ENCODE measurements at places on chromosomes 12 and 14.

GRCh38 chr12:51821440-51822260 lies 26.9 kb downstream of the FIGNL2 start:
- no peak for DNase-seq

- no peak for DNase-seq
These were observed 344 bp downstream of the LPAR5 start for GRCh38 chr12:6635375-6635855.

DNA sequence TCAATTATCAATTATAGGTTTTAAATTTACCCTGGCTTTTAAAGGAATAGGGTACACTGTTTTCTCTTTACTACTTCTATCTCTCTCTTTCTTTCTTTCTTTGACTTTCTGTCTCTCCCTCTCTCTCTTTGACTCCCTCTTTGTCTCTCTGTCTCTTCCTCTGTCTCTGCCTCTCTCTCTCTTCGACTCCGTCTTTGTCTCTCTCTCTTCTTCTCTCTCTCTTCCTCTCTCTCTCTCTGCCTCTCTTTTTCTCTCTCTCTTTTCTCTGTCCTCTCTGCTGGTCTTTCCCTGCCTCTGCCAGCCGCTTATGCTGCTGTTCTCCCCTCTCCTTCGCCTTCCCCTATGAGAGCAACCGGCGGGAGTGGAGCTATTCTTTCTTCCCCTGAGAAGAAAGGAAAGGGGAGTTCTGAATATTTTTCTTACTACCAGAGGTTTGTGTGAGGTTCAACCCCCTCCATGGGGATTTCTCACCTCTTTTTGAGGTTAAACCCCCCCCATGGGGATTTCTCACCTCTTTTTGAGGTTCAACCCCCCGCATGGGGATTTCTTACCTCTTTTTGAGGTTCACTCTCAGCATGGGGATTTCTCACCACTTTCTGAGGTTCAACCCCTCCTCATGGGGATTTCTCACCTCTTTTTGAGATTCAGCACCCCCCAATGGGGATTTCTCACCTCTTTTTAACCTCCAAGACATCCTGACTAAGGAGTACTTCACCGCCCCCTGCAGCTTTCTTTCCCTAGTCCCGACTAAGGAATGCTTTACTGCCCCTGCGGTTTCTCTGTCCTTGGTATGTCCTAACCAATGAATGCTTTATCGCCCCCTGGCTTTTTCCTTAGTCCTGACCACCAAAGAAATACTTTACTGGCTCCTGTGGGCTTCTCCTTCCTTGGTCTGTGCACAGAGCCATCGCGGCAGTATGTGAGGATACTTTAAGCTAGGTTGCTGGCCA lies 27.4 kb upstream of the DDHD1 start:
- no peak for DNase-seq

- DNase-seq: no peak
These were observed 331.9 kb upstream of the SOX5 start for GRCh38 chr12:24281341-24281740.

DNA sequence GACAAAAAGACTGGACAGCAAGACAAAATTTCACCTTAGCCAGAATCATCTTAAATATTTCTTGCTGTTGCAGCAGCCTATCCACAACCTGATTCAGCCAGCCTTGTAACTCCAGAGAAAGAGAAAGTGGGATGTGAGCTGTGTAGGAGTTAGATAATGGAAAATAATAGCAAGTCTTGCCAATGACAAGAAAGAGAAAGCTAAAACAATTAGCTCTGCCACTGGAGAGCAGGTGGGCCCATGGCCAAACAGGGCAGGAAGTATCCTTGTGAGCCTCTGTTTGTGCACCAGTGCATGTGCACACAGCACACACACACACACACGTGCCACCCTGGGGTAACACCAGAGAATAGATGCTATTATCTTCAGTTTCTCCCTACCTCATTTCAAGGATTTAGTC lies 106.0 kb upstream of the CCDC196 start:
- DNase-seq: no peak

GRCh38 chr12:1348606-1349005 lies 245.8 kb downstream of the FBXL14 start:
- DNase-seq: no peak

DNA sequence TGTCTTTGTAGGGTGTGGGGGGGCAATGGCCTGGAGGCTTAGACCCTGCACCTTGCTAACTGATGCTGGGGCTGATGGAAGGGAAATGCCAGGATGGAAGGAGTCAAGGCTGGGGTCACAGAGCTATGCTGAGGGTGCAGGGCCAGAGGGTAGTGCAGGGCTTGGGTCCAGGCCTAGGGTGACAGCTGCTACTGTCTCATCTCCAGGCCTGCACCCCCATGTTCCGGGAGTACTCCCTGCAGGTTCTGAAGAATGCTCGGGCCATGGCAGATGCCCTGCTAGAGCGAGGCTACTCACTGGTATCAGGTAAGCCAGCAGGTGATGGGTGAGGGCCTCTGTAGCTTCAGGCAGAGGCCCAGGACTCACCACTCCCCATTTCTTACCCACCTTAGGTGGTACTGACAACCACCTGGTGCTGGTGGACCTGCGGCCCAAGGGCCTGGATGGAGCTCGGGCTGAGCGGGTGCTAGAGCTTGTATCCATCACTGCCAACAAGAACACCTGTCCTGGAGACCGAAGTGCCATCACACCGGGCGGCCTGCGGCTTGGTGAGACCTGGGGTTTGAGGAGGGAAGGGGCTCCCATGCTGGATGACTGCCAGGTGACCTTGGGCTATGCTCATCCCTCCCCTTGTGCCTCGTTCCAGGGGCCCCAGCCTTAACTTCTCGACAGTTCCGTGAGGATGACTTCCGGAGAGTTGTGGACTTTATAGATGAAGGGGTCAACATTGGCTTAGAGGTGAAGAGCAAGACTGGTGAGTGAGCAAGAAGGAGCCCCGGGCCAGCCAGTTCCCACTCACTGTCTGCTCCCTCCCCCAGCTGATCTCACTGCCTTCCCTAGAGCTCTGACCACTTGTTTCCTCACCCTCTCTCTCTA lies 4.1 kb downstream of the SHMT2 start:
- no peak for DNase-seq

GRCh38 chr12:110084314-110085015 lies 36.1 kb upstream of the C12orf76 start:
- no peak for DNase-seq

GRCh38 chr14:23441076-23441475 lies 5.6 kb upstream of the MYH7 start:
- no peak for DNase-seq

DNA sequence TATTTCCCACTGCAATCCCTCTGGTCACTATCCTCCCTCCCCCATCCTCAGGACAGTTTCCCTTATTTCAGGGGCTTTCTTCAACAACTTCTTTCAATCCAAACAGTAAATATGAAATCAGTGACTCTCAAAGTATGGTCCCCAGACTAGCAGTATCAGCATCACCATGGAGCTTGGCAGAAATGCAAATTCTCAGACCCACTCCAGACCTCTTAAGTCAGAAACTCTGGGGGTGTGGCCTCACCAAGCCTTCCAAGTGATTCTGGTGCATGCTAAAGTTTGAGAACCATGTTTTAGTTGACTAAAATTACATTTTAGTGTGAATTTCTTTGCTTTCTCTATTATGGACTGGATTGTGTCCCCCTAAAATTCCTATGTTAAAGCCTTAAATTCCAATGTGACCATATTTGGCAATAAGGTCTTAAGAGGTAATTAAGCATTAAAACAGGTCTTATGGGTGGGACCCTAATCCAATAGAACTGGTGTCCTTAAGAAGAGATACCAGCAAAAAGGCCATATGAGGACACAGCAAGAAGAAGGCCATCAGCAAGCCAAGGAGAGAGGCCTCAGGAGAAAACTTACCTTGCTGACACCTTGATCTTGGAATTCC lies 23.2 kb downstream of the ATP2B1 start:
- no peak for DNase-seq

DNA sequence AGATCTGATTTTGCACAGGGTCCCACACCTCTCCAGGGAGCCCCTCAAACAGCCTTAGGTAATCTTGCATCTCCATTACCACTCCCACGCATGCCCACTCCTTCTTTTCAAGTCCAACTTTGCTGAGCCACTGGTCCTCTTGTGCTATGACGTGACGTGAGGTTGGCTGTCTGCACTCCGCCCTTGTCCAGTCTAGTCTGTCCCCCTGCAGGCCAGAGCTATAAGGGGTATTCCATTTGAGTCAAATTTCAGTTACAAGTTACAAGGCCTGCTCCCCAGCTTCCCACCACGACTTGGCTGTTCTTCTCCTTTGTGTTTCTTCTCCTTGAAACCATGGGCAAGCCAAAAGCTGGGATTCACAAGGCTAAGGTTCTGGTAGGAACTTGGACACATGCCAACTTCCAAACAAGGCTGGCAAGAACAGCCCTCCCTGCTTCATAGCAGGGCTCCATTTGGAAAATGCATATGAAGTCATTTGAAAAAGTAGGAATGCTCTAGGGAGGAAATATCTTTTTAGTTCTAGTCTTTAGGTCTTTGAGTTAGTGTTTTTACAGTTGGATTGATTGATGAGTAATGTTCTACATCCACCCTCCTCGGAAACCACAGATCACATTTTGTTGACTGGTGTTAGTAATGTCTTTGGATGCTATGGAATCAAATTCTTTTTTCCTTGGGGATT lies 49.1 kb downstream of the KCNA1 start:
- DNase-seq: no peak

GRCh38 chr12:131202592-131203378 lies 249.1 kb downstream of the ADGRD1 start:
- no peak for DNase-seq

DNA sequence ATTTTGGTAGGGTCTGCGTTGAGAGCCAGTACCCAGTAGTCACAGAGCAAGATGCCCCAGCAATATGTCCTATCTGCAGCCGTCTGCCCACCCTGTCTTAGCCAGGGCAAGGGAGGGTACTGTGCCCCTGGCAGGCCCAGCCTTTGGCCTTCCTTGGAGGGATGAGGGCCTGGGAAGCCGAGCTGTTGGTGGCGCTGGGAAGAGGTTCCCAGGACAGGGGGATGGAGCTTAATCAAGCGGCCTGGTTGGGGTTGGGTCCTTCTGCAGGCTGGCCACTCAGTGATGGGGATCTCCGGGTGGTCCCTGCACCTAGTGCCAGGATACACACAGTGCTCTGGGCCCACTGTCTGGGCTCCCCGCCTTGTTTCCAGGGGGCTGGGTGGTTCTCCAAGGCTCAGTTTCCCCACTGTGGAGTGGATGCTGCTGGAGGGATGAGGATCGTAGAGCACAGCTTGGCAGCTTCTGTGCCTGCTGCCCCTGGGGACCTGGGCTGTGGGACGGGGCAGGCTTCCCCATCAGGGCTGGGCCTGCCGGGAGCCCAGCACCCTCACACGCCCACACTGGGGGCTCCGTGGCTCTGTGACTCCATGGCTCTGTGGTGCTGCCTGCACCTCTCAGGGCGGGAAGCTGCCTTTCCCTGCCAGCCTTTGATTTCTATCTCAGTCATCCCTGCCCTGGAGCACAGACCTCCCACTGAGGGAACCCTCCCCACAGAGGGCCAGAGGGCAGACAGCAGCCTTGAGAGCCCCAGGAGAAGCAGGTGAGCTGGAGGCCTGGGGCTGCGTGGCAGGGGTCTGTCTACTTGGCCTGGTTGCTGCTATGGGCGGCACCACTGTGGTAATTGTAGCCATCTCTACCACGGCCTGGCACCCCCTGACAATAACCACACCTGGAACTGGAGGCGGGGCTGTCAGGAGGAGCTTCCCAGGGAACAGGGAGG lies 357.0 kb downstream of the TMEM121 start:
- no peak for DNase-seq

All from skin of body (tissue), 3 donors.